Upper lobe of left lung (tissue), 6 donors: ENCODE measurements at places on chromosomes 11 and 22. TPM values are rescaled to one million over a fixed set of nuclear protein-coding genes. Genes with fewer than 3 reads are reported as not detected.

The PRAME gene
- total RNA-seq = not detected

The MYRF gene
- 50.1 TPM for total RNA-seq

The OR2AG2 gene
- total RNA-seq = not detected

The SULT4A1 gene
- not detected for total RNA-seq

The RHOD gene
- total RNA-seq = 21.1 TPM

The VSIG2 gene
- total RNA-seq = 35.4 TPM

The TSPAN18 gene
- 48.6 TPM for total RNA-seq

The OR51S1 gene
- not detected for total RNA-seq

The MMP12 gene
- not detected for total RNA-seq

The MARK2 gene
- 60.9 TPM for total RNA-seq

The LRRN4CL gene
- total RNA-seq = 0.61 TPM

The PTGDR2 gene
- total RNA-seq = not detected

The SLC22A9 gene
- total RNA-seq = not detected

The ARHGEF17 gene
- 140 TPM for total RNA-seq

The CSNK2A3 gene
- total RNA-seq = 18.9 TPM

The SEC14L6 gene
- 22.0 TPM for total RNA-seq

The NCAM1 gene
- 1.5 TPM for total RNA-seq

The C11orf65 gene
- 0.17 TPM for total RNA-seq

The APLNR gene
- total RNA-seq = not detected
